ENCODE measurements at places on chromosomes 12 and 14. TPM values are rescaled to one million over a fixed set of nuclear protein-coding genes. Genes with fewer than 3 reads are reported as not detected.

The PRH2 gene
- total RNA-seq, result 0.18 TPM

The ABCC9 gene
- total RNA-seq, result 10.7 TPM

The LRFN5 gene
- total RNA-seq, result 1.3 TPM

The PTCSC3 gene
- total RNA-seq, result not detected

The ASIC1 gene
- total RNA-seq, result 2.1 TPM

The MYF6 gene
- total RNA-seq, result not detected

The OASL gene
- 0.57 TPM for total RNA-seq

The AKAP5 gene
- total RNA-seq, result 0.74 TPM

The SLC41A2 gene
- 18.1 TPM for total RNA-seq
